Neural crest cell (in vitro differentiated cells): ENCODE measurements at places on chromosomes 7 and 10. TPM values are rescaled to one million over a fixed set of nuclear protein-coding genes. Genes with fewer than 3 reads are reported as not detected.

The PPP1R9A gene
- total RNA-seq = 21.2 and 22.7 TPM in 2 replicates

The MEOX2 gene
- 1.3 and 1.4 TPM in 2 replicates for total RNA-seq

The UCMA gene
- not detected in 2 replicates for total RNA-seq

The UCN3 gene
- total RNA-seq = not detected in 2 replicates

DNA sequence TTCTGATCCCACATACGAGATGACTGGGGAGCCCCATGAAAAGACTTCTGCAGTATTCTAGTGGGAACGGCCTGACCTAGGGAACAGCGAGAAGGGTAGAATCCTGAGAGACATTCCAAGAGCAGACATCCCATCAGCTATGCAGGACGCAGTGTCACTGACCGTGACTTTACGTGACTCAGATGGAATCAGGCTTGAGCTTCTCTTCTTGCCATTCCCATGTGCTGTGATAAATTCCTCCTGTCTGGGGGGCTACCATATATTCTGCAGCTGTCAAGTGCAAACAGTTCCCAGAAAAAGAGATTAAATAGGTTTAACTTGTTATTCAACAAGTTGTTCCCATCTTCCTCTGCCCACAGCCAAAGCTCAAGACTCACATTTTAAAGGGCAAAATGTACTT, 73.1 kb upstream of the PDE1C start:
- no peak overlapping the region for H3K27ac ChIP-seq
- H3K4me1 ChIP-seq = no peaks in the 10 kb centered on the region
- no peak overlapping the region for H3K4me3 ChIP-seq
- no peak for DNase-seq

DNA sequence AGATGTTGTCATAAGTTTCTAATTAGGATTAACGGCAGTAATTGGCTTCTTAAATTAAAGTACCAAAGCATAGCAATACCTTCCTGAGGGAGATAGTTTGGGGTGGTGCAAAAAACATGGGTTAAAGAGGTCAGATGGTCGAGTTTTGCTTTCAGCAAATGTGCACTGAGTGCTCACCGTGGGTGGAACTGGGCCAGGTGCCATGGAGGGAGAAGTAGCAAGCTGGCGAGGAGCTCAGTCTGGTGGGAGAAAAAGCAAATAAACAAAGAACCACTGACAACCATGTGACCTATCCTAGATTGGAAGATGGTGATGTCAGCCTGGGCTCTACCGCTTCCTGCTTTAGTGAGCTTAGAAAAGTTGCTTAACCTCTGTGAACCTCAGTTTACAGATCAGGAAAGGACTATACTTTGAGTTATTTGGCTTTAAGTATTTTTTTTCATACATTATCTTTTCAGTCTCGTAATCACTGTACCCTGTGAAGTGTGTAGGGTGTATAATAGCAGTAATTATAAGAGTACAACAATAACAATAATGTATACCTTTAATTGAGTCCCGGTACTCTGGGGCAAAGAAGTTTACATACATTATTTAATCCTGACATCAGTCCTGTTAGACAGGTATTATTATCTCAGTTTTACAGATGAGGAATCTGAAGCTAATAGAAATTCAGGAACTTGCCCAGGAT, 69.0 kb upstream of the PDCD4 start:
- H3K27ac ChIP-seq = peak overlapping the region; percentile 97
- H3K27me3 ChIP-seq = no peaks in the 10 kb centered on the region
- peaks cover 17% of the 10 kb centered on the region for H3K4me1 ChIP-seq
- no peak overlapping the region for H3K4me3 ChIP-seq
- no peaks in the 10 kb centered on the region for H3K36me3 ChIP-seq

DNA sequence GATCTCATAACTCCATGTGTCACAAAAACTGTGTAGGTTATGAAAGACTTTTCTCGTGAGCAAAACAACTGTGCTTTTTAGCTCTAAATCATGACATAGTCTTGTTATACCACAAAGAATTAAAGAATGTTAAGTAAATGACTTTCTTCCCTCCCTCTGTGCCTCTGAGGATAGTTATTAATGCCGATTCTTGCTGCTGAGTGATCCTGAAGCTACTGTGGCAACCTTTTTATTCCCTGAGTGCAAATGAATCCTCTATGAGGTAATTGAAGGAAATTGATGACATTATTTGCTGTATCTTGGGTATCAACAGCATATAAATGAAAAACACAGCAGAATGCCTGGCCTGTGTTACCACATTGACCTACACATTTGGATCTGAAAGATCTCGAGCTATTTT, 142.2 kb upstream of the HDAC9 start:
- H3K4me1 ChIP-seq = peaks cover 34% of the 10 kb centered on the region
- H3K4me3 ChIP-seq = no peak overlapping the region
- no peak for DNase-seq
- H3K27me3 ChIP-seq = no peaks in the 10 kb centered on the region
- H3K27ac ChIP-seq = no peak overlapping the region

- H3K4me3 ChIP-seq = no peak overlapping the region
- no peaks in the 10 kb centered on the region for H3K27me3 ChIP-seq
- peaks cover 16% of the 10 kb centered on the region for H3K4me1 ChIP-seq
- peak overlapping the region; percentile 63 for H3K27ac ChIP-seq
These were observed 177.6 kb downstream of the GNAI1 start for GRCh38 chr7:80312139-80312661.

DNA sequence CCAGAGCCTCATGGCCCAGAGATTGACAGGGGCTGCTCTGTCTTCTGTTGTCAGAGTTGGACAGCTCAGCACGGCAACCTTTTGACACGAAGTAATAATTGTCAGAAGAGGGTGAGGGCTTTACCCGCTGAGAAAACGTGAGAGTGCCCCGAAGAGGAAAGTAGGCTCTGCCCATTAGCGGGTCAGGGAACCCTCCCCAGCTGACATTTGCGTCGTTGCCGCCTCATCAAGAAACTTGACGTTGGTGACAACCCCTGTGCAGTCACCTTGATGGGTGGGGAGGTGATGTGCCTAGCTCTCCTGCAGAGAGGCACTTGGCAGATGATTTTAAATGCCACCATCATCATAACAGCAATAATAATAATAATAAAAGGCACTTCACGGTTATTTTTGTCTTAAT, 202.1 kb downstream of the USP6NL start:
- DNase-seq = no peak
- H3K4me1 ChIP-seq = peaks cover 7% of the 10 kb centered on the region
- H3K27me3 ChIP-seq = no peaks in the 10 kb centered on the region
- no peak overlapping the region for H3K4me3 ChIP-seq
- no peak overlapping the region for H3K27ac ChIP-seq
- peaks cover 12% of the 10 kb centered on the region for H3K36me3 ChIP-seq

GRCh38 chr10:84344526-84344925, 16.1 kb downstream of the CCSER2 start:
- H3K4me1 ChIP-seq = peaks cover 3% of the 10 kb centered on the region
- no peak for DNase-seq

DNA sequence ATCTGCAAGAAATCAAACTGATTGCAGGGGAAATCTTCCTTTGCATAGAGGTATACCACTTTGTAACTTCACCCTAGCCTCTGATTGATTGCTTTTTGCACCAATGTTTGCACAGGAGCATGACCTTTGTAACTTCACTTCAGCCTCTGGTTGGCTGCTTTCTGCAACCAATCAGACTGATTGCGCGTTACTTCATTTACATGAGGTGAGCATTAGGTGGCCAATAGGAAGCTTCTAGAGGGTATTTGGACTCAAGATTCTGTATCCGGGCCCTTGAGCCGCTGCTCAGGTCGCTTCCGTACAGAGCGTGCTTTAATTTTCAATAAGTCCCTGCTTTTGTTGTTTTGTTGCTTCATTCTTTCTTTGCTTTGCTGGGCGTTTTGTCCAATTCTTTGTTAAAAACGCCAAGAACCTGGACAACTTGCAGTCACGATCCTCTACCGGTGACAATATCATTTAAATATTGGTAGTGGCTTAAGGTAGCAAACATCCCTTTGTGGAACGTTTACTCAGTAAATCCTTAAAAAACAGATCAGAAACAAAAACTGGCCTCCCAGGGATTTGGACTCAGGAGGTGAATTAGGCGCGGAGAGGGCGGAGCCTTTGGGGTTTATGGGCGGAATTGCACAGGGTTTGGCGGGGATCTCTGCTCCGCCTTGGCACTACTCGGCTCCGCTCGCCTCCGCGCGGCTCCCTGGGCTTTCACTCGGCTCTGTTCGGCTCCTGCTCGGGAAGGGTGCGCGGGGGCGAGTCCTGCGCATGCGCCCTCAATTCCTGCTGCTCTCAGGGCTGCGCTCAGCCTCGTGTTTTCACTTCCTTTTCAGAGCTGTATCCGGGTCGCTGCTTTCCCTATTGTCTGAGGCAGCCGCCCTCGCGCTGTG, at the start of gene PHF14:
TSS of gene PHF14 (plus strand) at position 812 of the 881 bp plus-strand sequence. CDS start 452 bp downstream, outside the sequence.
- H3K36me3 ChIP-seq = peaks cover 21% of the 10 kb centered on the region
- peak within 1 kb of the TSS; percentile 98 for H3K27ac ChIP-seq
- H3K4me1 ChIP-seq = peaks cover 44% of the 10 kb centered on the region

DNA sequence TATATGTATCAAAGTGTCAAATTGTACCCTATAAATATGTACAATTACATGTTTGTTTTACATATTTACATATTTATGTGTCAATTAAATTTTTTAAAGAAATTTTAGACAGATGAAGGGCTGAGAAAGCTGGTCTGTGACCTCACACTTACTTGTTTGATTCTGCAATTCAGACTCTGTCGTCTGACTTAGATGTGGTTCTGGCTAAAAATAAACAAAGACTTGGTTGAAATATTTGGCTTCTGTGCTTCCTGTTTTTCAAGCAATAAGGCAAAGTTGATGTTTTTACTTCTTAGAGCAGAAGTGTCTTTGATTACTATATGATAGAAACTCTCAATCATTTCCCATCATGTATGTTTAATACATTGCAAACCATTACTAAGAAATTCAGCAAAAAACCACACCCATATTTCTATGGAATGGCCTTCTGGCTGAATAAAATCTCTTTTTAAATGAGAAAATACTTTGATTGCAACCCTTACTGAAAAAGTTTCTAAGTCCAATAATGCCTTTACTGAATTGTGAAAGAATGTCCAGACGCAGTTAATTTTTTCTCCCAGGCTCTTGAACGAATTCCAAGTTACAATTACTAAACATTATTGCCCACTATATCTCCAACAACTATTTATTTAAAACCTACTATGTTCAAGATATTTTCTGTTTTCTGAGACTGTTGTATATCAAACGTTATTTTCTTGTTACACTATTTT, 59.5 kb upstream of the PRKG1 start:
- no peaks in the 10 kb centered on the region for H3K27me3 ChIP-seq
- no peaks in the 10 kb centered on the region for H3K36me3 ChIP-seq
- no peak overlapping the region for H3K4me3 ChIP-seq
- H3K4me1 ChIP-seq = peaks cover 4% of the 10 kb centered on the region
- H3K27ac ChIP-seq = no peak overlapping the region

DNA sequence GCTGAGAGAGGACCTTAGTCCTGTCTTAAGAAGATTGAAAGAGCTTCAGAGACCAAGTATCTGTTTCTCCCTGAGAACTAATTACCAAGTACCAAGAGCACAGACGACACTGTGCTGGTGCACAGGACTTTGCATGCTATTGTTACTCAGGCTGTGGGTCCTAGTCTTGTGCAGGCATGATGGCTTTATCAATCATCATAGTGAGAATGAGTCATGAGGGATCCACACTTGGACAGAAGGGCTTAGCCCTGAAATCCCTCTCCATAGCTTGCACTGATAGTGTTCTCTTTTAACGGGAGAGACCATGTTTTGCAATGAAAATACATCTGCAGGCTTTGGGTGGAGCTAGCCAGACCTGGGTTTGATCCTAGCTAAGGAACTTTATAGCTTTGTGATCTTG, 93.3 kb downstream of the SORCS3 start:
- peaks cover 23% of the 10 kb centered on the region for H3K27me3 ChIP-seq
- H3K27ac ChIP-seq = no peak overlapping the region
- H3K4me3 ChIP-seq = peak overlapping the region; percentile 38
- H3K4me1 ChIP-seq = peaks cover 18% of the 10 kb centered on the region
- no peaks in the 10 kb centered on the region for H3K36me3 ChIP-seq
